ENCODE measurements at places on chromosomes 2 and 18.

GRCh38 chr2:151827564-151828142 is 568 bp downstream of the ARL5A start:
- DNase-seq, result no peak

DNA sequence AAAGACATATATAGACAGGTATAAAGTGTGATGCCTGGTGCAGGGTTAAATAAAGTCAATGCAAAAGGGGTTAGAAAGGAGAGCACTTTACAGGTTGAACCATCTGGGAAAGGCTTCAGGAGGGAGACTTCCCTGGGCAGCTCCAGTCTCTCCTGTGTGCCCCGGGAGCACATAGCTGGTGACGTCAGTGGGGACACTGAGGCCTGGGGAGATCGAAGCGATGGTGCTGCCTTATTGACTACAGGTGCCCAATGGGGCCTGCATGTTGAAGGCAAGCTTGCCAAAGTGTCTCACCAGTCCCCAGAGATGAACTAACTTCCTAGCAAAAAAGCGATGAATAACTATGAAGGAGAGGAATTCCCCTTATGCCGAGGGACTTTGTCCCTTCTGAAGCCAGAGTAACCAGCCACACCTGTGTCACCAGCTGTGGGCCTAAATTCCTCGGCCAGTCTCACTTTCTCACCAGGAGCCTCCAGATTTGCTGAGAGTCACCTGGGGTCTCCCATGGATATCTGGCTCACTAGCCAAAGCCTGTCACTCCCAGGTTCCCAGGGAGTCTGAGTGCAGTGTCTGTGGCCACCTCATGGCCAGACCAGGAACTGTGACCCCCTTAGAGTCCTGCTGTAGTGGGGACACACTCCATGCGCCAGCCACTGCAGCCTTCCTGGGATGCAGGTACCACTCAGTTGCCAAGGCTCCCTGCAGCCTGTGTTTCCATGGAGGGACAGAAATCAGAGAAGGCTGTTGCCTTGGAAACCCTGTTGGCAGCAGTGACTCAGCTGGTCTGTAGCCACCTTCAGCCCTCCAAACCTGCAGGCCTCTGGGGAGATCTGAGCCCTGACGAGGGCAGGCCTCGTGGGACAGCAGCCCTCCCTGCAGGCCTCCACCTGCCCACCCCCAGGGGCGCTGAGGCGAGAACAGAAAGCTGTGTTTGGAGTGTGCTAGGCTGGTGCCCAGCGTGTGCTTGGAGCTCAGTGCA is 128.7 kb downstream of the CTIF start:
- DNase-seq, result no peak

- no peak for DNase-seq
Observed at GRCh38 chr2:211455216-211455841, 898.9 kb downstream of the CPS1 start.

DNA sequence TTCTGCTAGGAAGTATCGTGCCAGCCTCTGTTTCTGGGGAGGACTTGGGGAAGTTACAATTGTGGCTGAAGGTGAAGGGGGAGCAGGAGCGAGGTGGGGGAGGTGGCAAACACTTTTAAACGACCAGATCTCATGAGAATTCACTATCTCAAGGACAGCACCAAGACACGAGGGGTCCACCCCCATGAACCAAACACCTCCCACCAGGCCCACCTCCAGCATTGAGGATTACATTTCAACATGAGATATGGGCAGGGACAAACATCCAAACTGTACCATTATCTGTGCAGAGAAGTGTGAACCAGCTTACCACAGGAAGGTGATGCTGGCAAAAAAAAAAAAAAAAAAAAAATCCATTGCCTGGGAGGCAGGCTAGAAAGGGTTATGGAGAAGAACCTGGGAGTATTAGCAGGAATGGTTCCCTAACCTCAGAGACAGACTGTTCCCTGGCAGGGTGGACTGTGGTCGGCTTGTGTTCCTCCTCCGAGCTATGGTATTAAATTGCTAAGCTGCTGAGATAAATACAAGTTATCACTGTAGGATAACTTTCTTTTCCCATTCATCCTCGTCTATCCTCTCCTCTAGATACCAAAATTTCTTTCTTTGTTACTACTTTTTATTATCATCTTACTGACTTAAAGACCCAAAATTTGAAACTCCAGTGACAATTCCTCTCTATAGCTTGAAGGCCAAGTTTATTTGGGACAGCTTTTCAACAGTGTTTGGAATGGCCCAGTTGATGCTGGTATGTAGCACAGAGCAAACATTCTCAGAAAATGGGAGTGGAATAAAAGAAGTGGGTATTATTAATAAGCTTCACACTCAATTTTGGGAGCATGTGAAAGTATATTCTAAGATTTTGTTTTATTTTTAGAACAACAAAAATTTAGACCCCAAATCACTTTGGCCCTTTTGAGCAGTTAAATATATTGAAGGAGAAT is 73.7 kb upstream of the MAP3K20 start:
- no peak for DNase-seq

DNA sequence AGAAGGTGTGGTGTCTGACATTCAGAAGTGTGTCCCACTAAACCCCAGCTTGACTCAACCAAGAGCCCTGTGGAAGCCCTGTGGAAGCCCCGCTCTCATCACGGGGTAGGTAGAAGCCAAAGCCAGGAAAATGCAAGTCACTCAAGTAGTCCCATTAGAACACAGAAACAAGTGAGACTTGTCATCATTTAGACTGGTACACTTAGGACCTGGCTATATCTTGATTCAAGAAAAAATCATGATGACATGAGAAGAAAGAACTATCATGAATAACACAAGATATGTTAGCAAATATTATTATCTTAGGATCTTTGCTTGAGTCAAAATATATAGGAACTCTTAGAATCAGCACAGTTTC is 28.2 kb upstream of the SULT1C4 start:
- no peak for DNase-seq

DNA sequence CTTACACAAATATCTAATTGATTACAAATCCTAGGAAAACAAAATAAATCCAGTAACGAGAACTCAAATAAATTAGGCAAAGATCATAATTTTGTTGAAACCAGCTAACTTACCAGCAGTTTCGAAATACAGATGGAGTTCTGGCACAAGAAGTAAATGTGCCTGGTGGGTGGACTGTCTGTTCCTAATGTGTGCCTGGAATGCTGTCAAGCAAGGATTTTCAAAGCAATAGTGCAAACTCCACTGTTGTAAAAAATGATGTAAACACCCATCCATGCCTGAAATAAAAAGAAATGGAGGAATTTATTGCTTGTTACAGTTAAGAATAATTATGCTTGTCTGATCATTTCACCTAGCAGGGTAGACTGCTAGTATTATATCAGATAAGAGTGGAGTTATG is 423.9 kb upstream of the MAP2 start:
- DNase-seq, result no peak

GRCh38 chr2:118786746-118787145 is 60.7 kb downstream of the EN1 start:
- no peak for DNase-seq

- DNase-seq, result no peak
Observed at GRCh38 chr2:84861539-84861938, 19.3 kb downstream of the TRABD2A start.

DNA sequence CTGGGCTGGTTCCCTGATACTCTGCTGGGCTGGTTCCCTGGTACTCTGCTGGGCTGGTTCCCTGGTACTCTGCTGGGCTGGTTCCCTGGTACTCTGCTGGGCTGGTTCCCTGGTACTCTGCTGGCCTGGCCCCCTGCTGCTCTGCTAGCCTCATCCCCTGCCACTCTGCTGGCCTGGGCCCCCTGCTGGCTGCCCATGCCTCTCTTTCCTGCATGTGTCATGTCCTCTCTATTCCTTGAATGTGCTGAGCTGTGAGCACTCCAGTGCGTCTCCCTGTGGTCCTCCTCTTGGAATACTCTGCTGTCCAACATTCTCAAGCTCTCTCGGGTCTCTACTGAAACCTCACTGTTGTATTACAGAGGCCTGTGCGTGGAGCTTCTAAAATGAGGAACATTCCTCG is 216.3 kb downstream of the RNF144A start:
- DNase-seq, result no peak

GRCh38 chr2:111978452-111979170 is 76.5 kb upstream of the TMEM87B start:
- no peak for DNase-seq
